ENCODE measurements at places on chromosomes 13 and 19.
A peak's percentile ranks its signal among the peaks of the same experiment; 100 is the strongest.

GRCh38 chr13:25587326-25587980 lies 215.7 kb downstream of the ATP8A2 start:
- DNase-seq = no peak

DNA sequence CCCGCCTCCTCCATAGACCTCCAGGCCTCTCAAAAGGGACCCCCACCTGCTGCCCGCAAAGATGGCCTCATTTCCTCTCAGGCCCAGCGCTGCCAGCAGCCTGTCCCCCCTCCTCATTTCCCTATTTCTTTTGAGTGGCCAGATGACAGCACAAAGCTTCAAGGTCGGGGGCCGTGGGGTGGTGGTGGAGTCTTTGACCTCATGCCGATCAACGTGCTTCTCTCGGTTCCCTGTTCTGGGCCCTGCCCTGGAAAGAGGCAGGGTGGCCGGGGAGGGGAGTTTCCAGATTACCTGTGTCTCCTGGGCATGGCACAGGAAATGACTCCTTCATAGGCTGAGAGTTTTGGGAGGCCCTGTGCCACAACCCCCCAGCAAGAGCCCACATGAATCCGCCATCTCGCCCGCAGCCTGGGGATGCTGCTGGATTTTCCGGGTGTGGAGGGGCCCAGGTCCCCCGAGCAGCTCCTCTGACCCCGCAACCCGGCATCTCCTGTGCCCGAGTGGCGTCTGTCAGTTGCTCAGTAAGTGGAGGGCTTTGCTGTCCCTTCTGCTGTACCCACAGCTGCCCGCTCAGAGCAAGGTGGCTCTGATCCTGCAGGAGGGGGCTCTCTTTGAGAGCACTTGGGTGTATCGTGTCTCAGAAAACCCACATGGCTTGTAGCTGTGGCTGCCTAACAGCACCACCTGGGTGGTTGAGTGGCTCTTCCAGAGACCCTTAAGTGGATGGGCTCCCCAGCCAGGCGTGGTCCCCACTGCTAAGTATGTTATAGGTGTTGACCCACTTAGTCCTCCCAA lies 139.4 kb downstream of the SIPA1L3 start:
- DNase-seq = no peak

DNA sequence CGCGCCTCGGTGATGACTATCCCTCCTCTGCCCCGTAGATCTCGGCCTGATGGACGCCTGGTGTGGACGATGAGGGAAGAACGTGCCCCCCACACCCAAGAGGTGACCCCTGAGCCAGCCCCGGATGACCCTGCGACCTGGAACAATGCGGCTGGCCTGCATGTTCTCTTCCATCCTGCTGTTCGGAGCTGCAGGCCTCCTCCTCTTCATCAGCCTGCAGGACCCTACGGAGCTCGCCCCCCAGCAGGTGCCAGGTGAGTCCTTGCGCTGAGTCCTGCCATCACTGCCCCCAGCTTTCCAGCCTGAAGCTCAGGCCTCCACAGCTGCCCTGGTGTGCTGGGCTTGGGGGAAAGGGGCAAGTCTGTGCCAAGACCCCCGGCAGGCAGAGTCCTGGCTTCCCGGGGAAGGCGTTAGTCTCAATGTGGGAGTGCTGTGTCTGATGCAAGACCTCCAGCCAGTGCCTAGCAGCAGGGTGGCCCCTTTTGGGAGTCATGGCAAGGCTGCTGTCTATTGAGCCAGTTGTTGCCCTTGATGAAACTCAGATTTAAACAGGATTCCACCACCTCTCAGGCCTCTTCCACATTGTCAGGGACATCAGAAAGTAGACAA lies 67.5 kb downstream of the CHST8 start:
- DNase-seq = no peak

DNA sequence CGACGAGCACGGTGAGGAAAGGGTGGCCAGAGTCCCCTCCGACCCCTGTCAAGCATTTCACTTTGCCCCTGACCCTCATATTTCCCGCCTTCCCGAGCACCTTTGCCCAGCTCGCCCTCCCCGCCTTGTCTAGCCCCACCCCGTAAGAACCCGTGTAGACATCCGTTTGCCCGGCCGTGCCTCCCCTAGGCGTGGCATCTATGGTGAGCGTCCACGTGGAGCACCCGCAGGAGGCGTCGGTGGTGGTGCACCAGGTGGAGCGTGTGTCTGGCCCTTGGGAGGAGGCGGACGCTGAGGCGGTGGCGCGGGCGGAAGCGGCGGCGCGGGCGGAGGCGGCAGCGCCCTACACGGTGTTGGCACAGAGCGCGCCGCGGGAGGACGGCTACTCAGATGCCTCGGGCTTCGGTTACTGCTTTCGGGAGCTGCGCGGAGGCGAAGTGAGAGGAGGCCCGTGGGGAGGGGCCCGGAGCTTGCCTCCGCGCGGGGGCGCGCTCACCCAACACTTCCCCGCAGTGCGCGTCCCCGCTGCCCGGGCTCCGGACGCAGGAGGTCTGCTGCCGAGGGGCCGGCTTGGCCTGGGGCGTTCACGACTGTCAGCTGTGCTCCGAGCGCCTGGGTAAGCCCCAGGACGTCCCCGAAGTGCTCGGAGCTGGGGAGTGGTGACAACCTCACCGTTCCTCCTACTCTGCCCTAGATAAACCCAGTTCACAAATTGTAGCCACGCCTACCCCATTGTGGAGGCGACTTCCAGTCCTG lies 4.2 kb downstream of the LTBP4 start:
- DNase-seq = no peak

DNA sequence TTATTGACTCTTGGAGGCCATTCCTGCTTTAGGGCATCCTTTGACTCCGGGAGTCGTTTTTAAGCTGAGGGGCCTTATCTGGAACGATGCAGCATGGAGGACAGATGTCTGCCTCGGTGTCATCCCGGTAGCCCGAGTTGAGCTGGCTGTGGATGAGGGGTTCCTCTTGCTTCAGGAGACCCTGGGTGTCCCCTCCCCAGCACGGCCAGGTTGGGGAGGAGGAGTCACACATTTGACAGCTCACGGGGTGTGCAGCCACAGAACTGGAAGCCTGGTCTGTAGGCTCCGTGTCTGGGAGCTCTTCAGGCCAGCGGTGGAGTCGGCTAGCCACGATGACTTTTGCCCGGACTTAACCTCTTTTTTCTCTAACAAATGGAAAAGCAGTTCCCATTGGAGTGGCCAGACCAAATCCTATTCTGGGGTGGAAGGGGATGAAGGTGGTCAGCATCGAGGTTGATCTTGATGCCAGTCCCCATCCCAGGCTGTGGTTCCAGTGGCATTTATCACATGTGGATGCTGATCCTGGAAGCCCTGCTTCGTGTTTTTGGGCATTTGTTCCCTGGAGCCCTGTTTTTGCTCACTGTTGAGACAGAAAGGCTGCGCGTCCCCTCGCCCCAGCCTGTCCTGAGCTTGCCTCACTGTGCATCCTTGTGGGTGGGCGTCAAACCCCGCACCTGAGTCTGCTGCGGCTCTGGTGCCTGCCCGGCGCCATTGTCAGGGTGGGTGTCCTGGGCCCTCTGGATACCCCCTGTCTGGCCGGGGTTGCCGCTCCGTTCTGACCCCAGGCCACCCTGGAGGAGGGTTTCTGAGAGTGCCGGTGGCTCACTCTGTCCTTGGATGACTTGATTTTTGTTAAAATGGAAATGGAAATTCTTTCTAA lies 12.0 kb downstream of the TFDP1 start:
- DNase-seq = no peak

- no peak for DNase-seq
These were observed 9.4 kb upstream of the CACNG6 start for GRCh38 chr19:53982001-53982451.

GRCh38 chr19:43562698-43563241 lies 12.6 kb downstream of the XRCC1 start:
- DNase-seq = peak; percentile 56

DNA sequence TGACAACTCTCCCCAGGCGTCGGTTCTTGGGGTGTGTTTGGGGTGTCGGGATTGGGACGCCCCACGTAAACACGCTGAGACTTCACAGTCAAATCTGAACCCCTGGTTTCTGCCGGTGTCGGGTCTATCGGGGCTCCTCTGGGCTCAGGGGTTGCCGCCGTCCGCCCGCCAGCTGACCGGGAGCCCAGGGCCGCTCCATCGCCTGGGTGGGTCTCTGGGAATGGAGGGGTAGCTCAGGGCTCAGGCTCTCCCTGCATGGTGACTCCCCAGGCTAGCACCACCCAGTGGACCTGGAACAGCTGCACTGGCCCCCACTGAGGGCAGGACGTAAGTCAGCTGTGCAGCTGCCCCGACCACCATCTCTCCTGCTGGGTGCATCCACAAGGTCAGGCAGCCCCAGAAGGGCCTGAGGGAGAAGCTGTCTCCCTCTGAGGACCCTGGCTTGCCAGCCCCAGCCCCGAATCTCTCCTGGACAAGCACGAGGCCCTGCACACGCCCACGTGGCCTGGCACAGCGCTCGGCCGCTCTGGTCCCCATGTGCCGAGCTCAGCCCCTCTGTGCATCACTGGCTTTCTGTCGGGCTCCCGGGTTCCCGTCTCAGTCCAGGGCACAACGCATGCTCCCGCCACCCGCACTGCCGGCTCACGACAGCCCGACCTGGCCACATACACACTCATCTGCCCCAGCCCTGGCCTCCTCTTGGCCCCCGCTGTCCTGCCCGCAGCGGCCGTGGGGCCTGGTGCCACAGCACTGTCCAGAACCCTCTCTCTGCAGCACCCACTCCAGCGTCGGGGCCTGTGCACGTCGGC lies 6.1 kb downstream of the RNF126 start:
- no peak for DNase-seq

DNA sequence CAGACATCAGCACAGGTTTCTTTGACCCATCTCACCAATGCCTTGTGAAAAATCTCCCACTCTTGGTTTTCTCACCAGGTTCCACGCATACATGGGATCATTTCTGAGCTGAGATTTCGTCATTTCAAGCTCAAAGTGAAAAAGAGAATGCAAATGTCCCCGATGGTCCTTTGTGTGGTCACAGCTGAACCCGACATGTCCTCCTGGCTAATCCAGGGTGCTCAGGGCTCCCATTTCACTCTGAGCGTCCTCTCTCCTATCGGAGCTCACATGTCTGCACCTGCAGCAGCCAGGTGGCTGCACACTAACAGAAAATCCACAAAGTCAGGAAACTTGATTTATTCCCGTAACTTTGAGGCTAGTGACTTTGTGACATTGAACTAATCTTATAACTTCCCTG lies 9.3 kb upstream of the CEACAM3 start:
- no peak for DNase-seq

- DNase-seq = no peak
These were observed 757 bp upstream of the LMNB2 start for GRCh38 chr19:2457394-2458037.

GRCh38 chr13:46629811-46630413 lies 76.9 kb downstream of the LRCH1 start:
- no peak for DNase-seq

DNA sequence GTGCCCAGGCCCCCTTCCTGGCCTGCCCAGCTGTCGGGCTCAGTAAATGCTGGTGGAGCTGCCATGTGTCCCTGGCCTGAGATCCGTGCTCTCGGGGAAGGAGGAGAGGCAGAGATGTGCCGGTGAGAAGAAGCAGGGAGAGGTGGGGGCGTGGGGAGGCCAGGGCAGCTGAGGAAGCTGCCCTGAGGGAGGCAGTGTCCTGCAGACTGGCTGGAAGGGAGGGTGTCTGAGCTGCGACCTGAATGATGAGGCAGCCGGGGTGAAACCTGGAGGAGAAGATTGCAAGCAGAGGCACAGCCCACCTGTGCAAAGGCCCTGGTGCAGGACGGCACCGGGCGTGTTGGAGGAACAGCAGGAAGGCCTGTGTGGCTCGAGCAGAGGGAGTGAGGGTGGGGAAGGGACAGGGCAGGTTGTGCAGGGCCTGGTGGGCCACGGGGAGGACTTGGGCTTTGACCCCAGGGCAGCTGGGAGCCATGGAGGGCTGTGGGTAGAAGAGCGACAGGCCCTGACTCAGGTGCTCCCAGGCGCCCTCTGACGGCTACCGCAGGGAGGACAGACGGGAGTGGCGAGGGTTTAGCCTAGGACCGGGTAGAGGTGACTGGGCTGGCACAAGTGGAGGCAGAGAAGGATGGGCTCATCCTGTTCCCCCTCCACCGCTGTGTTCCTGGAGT lies 14.0 kb upstream of the CELF5 start:
- DNase-seq = no peak

DNA sequence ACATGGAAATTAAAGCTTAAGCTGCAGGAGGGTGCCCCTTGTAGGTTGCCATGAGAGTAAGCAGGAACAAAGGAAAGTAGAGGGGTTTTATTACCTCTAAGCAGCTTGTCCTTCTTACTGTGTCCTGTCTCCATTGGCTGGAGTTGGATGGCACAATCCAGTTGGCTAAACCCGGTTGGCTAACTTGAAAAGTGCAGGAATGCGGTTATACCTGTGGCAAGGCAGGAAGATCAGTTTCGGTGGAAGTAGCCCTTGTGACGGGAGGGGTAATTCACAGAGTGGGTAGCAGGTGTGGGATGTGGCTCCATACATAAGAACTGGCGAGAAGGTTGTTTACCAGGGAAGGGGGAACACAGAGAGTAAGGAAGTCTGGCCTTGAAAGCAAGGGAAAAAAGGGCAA lies 3.2 kb downstream of the ZNF726 start:
- DNase-seq = no peak

GRCh38 chr19:39951686-39952085 lies 17.3 kb upstream of the FCGBP start:
- DNase-seq = no peak

DNA sequence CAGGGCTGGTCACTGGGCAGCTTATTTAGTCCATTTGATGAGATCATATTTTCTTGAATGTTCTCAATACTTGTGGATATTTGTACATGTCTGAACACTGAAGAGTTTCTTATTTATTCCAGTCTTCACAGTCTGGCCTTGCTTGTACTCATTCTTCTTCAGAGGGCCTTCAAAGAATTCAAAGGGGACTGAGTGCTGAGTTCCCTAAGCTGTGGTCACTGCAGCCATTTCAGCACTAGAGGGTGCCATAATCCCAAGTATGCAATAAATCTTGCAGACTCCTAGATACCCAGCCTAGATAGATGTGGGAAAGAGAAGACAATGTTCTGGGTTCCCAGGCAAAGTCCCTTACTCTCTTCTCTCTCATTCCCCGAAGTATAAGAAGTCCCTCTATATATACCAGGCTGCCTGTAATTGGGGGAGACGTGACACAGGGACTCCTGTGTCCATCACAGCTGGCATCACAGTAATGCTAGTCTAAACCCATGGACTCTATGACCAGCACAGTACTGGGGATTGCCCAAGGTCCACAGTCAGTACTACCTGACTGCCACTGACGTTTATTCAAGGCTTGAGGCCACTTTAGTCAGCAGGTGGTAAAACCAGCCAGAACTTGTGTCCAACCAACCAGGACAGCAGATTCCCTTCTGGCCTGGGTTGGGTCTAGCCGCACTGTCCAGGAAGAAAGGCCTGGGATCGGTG lies 8.9 kb upstream of the VN1R1 start:
- no peak for DNase-seq

All from globus pallidus (tissue), 1 donor.